ENCODE measurements at places on chromosomes 13 and 19.

DNA sequence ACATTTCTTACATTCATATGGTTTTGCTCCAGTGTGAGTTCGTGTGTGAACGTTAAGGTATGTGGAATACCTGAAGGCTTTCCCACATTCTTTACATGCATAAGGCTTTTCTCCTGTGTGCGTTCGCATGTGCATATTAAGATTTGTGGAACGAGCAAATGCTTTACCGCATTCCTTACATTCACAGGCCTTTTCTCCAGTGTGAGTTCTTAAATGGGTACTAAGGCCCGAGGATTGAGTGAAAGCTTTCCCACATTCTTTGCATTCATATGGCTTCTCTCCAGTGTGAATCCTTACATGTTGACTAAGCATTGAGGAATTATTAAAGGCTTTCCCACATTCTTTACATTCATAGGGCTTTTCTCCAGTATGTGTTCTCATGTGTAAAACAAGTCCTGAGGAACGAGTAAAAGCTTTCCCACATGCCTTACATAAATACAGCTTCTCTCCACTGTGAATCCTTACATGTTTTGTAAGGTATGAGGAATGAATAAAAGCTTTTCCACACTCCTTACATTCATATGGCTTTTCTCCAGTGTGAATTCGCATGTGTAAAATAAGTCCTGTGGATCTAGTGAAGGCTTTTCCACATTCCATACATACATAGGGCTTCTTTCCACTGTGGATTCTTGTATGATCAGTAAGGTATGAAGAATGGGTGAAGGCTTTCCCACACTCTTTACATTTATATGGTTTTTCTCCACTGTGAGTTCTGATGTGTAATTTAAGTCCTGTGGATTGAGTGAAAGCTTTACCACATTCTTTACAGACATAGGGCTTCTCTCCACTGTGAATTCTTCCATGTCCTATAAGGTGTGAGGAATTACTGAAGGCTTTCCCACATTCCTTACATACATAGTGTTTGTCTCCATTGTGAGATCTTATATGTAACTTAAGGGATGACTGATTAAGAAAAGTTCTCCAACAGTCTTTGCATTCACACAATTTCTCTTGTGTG lies 10.7 kb downstream of the ZNF846 start:
- peak; percentile 6 for DNase-seq

- DNase-seq, result no peak
Observed at GRCh38 chr13:48542581-48543341, 9.9 kb upstream of the RCBTB2 start.

DNA sequence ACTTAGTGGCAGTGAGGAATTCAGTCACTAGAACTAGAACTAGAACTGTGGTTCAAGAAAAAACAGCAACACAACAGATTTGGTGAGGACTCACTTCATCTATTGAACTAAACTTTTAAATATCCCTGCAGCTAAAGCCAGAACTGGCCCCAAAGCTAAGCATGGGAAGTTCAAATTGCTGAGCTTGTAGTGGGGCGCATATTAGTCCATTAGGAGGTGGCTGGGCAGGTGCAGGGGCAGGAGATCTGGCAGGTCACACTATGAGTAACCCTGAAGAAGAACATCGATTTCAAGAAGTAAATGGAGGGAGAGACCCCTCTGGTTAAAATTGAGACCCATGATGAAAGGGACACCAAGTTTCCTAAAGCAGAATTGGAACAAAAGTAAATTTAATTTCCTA lies 73.8 kb upstream of the UBAC2 start:
- DNase-seq, result no peak

GRCh38 chr19:6852001-6852400 lies 35.4 kb upstream of the ADGRE1 start:
- no peak for DNase-seq

GRCh38 chr13:71644579-71644978 lies 222.4 kb downstream of the DACH1 start:
- DNase-seq, result no peak

DNA sequence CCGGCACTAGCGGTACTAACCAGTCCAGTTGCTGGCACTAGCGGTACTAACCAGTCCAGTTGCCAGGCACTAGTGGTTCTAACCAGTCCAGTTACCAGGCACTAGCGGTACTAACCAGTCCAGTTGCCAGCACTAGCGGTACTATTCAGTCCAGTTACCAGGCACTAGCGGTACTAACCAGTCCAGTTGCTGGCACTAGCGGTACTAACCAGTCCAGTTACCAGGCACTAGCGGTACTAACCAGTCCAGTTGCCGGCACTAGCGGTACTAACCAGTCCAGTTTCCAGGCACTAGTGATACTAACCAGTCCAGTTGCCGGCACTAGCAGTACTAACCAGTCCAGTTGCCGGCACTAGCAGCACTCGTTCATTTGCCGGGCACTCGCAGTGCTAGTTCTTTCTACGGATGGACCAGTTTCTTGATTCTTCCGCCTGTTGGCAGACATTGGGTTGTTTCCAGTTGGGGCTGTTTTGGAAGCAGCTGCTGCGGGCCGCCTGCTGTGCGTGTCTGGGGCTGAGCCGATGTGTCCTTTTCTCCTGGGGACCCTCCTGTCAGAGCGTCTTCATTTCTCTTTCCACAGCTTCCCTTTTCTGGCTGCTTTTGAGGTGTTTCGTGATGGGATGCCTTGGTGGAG lies 123.4 kb upstream of the MCF2L start:
- DNase-seq, result no peak

GRCh38 chr13:30808600-30808999 lies 73.3 kb downstream of the ALOX5AP start:
- peak; percentile 58 for DNase-seq

DNA sequence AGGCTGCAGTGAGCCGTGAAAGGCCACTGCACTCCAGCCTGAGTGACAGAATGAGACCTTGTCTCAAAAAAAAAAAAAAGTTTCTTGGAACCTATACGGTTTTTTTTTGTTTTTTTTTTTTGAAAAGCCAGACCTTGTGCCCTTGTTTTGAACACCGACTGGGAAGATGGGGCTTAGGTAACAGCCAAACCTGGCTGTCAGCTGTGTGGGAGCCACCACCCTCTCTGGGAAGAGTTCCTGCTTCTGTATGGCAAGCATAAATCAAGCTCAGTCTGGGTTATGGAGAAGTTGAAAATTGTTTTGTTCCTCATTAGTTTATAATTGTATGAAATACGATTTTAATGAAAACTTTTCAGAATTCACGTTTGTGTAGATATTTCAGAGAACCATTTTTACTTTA lies 39.5 kb downstream of the MPHOSPH8 start:
- no peak for DNase-seq

DNA sequence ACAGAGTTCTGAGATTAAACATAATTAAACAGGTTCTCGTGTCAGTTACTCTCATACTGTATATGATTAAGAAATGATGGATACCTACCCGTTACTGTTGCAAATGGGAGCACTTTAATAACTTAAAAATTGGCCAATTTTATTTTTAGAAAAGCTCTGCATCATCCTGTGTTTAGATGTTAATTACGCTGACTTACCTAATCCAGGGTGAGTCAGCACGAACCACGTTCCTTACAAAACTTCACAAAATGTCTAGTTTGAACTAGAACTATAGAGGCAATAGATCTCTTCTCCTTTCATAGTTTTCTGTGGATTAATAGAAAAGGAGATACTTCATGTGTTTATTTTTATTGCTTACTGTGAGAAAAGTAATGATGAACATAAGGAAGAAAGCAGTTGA lies 363.9 kb downstream of the MYO16 start:
- DNase-seq, result peak; percentile 25

DNA sequence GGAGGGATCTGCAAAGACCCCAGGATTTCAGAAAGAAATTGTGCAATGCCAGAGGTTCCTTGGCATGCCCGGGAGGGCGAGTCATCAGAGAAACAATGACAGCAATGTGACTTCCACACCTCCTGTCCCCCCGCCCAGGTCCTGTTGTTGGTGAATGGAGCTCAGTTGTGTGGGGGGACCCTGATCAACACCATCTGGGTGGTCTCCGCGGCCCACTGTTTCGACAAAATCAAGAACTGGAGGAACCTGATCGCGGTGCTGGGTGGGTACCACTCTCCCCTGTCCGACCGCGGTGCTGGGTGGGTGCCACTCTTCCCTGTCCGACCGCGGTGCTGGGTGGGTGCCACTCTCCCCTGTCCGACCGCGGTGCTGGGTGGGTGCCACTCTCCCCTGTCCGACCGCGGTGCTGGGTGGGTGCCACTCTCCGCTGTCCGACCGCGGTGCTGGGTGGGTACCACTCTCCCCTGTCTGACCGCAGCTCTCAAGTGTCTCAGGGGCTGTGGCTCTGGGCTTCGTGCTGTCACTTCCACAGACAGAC lies 5.2 kb upstream of the F10 start:
- DNase-seq, result peak; percentile 30

- no peak for DNase-seq
Observed at GRCh38 chr13:21121616-21122015, 54.7 kb downstream of the SKA3 start.

DNA sequence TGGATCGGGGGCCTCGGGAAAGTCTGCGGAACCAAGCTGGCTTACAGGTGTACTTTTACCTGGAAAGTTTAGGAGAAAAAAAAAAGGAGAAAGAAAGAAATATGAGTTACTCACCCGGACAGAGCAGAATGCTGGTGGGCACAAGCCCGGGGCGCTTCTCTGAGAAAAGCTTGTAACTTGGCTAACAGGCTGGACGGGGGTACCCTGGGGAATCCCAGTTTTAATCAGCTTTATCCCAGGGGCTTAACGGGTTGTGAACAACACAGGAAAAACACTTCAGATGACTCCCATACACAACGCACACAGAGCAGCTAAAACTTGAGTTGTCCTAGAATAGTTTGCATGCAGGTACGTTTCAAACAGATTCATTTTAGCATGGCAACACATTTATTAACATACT lies 37.3 kb downstream of the KLF2 start:
- DNase-seq, result no peak

GRCh38 chr19:48558018-48558684 lies 6.2 kb downstream of the SULT2B1 start:
- peak; percentile 55 for DNase-seq

GRCh38 chr13:60654415-60654814 lies 257.4 kb downstream of the TDRD3 start:
- peak; percentile 44 for DNase-seq

GRCh38 chr19:28746478-28746877 lies 466.5 kb downstream of the UQCRFS1 start:
- no peak for DNase-seq

- DNase-seq, result no peak
Observed at GRCh38 chr13:46181377-46181839, 569 bp downstream of the LCP1 start.

- no peak for DNase-seq
Observed at GRCh38 chr19:30135797-30136196, 193.8 kb downstream of the URI1 start.

DNA sequence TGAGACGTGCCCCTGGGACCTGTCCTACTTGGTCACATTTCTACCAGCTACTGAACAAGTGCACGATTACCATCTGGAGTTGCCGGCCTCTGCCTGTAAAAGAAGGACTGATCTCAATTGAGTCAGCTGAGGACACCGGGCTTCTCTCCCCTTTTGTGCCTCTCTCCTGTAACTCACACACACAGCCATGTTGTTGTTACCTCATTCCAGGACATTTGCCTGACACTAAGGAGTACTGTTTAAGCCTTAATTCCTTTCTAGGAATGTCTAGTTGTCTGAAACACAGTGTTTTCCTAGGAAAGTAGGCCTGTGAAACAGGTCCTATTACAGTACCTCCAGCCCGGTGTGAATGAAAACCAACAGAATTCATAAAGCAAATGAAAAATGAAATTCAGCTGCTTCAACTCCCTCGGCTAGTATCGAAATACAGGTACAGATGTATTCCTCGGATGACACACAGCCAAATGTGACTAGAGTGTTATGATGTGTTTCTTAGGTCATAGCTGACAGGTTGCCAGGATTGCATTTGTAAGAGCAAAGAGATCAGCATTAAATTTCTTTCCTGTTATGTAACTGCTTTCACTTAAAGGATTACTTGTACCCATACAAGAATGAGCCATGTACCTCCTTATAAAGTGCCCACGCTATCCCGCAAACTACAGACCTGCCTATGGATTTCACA lies 152.0 kb upstream of the IRS2 start:
- peak; percentile 55 for DNase-seq

- peak; percentile 61 for DNase-seq
Observed at GRCh38 chr19:40592170-40592569, 9.0 kb upstream of the LTBP4 start.

- DNase-seq, result no peak
Observed at GRCh38 chr19:3672575-3672948, 27.7 kb downstream of the PIP5K1C start.

- no peak for DNase-seq
Observed at GRCh38 chr19:6020166-6020882, 42.4 kb upstream of the RANBP3 start.

DNA sequence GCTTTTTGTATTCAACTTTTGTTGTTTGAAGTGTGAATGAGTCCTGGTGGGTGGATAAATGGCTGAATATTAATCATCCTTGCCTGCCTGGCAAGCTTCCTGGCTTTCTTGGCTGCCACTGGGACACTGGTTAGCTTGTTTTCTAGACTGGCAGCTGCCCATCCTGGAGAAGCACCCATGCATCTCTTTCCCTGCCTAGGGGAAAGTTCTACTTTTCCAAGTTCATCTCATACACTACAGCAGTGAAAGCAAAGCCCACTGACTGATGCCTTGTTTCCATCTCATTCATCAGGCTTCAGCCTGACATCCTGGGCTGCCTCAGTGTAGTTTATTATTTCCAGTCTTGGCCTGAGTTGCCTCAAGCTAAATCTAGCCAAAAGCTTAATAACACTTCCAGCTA lies 244.8 kb downstream of the PCDH20 start:
- no peak for DNase-seq

DNA sequence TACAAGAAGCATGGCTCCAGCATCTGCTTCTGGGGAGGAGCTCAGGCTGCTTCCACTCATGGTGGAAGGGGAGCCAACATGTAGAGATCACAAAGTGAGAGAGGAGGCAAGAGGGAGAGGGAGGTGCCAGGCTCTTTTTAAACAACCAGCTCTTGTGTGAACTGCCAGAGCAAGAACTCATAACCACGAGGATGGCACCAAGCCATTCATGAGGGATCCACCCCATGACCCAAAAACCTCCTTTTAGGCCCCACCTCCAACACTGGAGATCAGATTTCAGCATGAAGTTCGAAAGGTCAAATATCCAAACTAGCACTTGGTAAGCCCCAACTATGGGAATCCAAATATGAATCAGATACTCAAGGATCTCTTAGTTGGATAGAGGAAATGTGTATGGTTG lies 131.2 kb downstream of the RXFP2 start:
- DNase-seq, result peak; percentile 29

GRCh38 chr19:12567951-12568350 lies 16.7 kb upstream of the ZNF564 start:
- DNase-seq, result peak; percentile 2

DNA sequence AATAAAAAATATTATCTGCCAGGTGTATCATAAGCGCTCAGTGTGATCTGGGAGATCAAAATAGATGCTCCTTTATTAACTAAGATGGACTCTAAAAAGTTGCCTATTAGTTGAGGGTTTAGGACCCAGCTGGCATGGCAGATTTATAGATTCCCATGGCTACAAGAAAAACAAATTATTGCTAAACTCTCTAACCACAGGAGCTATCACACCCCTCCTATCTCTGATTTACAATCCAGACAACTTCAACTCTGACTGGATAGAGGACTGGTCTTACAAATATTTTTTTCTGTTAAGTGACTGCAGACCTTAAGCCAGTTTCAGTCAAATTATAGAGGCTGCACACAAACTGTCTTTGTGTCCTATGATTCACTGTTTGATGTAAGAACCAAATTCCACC lies 45.4 kb upstream of the MYCBP2 start:
- no peak for DNase-seq

- DNase-seq, result no peak
Observed at GRCh38 chr19:4279267-4279529, 132 bp downstream of the SHD start.
